ENCODE measurements at places on chromosomes 12 and 14.

GRCh38 chr12:19196959-19197630 is 67.6 kb downstream of the PLEKHA5 start:
- no peak for DNase-seq

- DNase-seq = no peak
Measured at GRCh38 chr12:124654666-124655047, 87.2 kb upstream of the NCOR2 start.

DNA sequence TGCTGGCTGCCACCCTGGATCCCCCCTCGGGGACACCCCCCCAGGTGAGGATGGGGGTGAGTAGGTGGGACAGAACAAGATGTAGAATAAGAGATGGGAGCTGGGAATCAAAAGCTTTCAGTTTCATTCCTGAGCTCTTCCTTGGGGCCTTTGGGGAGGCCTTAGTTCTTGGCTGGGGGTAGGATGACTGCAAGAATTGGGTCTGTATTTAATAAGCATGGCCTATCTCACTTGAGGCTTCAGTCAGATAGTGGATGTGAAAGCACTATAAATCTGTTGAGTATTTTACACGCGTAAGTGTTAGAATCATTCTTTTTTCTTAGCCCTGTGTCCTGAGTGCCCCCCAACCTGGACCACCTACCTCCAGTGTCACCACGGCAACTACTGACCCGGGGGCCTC is 4.6 kb downstream of the MBD6 start:
- DNase-seq = no peak

GRCh38 chr14:73784181-73784987 is 67.2 kb upstream of the PTGR2 start:
- no peak for DNase-seq
